ENCODE measurements at places on chromosomes 2 and 18. TPM values are rescaled to one million over a fixed set of nuclear protein-coding genes. Genes with fewer than 3 reads are reported as not detected.

Gene IL36G
- total RNA-seq: not detected

Gene LONRF2
- total RNA-seq: 6.7 TPM

Gene C1GALT1C1L
- 2.2 TPM for total RNA-seq

Gene NAT8
- not detected for total RNA-seq

- no peak for DNase-seq
These were observed 523.3 kb upstream of the SYT4 start for GRCh38 chr18:43800584-43800983.

DNA sequence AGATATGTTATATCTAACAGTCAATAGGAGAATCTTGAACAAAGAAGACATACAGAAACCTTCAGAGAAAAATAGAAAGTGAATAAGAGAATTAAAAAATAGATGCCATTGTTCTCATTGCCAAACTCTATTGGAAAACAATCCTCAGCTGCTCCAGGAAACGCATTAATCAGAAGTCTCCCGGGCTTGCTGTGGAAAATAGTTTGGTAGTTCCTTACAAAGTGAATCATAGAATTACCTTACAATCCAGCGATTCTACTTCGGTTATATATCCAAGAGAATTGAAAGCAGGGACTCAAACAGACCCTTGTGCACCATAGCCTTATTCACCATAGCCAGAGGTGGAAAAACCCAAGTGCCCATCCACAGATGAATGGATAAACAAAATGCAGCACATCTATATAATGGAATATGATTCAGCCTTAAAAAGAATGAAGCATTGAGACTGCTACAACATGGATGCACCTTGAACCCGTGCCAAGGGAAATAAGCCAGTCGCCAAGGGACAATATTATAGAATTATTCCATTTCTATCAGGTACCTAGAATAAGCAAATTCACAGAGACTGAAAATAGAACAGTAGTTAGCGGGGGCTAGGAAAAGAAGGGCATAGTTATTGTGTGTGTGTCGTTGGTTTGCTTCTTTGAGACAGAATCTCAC lies 21.9 kb upstream of the CHRNA1 start:
- DNase-seq: no peak

DNA sequence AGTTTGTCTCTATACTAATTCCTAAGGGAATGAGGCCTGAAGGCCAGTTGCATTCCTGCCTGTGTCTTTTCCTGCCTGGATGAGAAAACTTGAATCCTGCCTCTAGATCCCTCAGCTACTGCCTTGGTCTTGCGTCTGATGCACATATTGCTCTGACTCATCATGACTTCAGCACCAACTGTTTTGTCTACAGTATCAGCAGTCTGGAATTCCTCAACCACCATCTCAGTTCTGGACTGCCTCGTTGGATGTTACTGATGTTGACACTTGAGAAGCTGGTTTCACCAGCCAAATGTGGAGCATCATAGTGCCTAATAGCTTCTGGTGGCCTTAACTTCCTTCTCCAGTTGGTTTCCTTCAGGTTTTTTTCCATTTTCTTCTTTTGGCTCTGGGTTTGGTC lies 211.0 kb downstream of the CTNNA2 start:
- DNase-seq: no peak

DNA sequence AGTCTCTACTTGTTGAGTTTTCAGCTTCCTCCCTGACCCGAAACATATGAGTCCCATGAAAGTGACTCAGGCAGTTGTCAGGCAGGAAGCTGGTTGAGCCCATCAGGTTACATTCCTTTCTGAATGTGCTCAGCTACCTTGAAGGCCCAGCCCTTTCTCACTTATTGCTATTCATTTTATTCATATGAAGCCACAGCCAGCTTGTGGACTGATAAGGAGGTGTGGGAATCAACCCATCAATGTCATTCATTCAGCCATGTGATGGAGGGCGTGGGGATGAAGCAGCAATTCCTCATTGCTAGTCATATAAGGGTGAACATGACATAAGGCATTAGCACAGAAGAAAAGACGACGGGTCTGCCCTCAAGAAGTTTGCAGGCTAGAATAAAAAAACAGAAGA lies 5.3 kb upstream of the VPS4B start:
- DNase-seq: peak; percentile 74

DNA sequence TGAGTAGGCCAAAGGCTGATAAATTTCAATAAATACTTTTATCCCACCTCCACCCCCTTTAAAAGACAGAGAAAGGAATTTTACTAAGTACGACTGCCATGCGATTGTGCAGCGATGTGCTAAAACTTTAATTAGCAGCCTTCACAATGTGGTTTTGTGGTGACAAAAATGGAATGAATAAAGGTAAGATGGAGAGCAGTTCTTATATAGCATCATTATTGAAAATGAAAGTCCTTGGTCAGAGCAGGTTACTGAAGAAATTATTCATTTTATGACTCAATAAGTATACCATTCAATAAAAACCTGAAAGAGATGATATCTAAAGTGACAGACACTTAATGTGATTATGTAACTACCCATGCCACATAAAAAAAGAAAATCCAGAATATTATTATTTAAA lies 33.2 kb upstream of the MTIF2 start:
- DNase-seq: no peak

GRCh38 chr2:231359441-231359840 lies 36.1 kb upstream of the B3GNT7 start:
- no peak for DNase-seq

All from urinary bladder (tissue), 4 donors.